Amygdala (tissue), 56 donors: ENCODE measurements at places on chromosomes 3 and 15.

DNA sequence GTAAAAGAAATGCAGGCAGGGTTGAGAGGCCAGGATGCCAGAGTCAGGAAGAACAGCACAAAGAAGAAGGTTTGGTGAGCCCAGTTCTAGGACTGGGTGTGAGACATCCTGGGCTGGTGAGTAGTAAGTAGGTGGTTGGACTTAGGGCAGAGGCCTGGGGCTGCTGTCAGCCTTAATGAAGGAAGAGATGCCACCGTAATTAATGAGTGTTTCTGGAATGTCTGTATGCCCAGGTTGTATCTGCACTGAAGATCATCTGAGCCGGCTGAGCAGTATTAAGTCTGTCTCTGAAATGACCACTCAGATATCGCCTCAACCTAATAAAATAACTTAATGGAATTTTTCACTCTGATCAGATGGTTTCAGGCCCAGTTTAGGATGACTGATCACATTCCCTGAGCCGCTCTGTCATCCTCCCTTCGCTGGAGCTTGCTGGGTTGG, 532.9 kb upstream of the IL12A start:
- DNase-seq = no peak

GRCh38 chr15:58566029-58566428, 134.2 kb downstream of the LIPC start:
- no peak for DNase-seq

DNA sequence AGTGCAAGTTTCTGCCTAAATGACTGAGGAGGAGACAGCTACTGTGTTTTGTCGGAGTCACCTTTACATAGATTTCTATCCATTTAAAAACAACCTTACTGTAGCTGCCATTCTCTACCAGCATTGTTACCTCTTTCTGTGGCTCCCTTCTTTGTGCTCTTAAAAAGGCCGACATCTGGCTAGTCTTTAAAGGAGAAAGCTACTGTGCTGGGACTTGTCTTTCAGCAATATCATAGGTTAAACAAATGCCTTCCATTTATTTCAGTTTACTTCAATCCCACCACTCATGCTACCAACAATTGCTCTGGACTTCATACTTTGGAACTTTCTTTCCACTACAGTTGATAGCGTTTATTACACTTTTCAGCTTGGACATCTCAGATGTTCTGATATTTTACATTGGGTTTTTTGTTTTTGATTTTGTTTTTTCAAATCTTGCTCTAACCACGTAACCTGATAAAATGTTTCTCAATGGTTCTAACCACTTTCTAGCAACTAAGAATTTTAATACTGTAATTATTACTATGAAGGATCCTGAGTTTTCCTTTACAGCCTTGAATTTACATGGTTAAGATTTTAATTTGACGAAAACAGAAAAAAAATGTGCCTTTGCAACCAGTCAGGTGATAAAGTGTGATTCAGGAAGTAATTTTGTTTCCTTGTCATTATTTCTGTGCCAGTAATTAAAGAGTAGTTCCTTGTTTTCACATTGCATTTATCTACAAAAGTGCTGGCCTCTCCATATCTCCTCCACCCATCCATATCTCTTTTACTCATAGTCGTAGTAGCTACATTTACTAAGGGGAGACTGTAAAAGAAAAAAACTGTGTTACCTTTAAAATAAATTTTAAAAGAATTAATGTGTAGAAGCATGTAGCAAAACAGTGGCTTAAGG, 1.3 kb upstream of the CBLB start:
- DNase-seq = no peak

GRCh38 chr15:64216730-64217428, 54.1 kb upstream of the PPIB start:
- no peak for DNase-seq

DNA sequence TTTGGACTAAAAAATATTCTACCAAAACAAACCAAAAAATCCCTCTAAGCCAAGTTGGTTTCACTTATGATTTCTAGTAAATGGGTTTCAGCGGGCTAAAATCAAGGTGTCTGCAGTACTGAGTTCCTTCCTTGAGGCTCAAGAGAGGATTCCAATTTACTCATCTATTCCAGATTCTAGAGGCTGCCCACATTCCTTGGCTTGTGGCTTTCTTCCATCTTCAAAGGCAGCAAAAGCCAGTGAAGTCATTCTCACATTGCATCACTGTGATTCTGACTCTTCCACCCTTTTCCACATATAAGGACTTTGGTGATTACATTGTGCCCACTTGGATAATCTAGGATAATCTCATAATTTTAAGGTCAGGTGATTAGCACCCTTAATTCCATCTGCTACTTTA, 48.1 kb downstream of the DPPA2 start:
- DNase-seq = no peak

DNA sequence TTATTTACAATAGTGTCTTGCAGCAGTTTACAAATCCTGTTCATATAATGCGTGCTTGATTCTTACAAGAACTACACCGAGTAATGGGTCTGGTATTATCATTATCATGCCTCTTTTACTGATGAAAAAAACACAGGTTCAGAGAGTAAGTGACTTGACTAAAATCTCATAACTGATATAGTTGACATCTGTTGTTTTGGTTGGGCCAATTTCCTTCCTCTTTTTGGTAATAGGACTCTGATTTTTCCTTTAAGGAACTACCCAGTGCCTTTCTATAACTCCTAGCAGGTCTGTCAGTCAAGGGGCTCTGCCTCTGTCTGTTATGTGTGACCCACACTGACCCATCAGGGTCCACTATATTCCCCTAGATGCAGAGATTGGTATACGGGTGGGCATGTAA, 14.6 kb upstream of the BLOC1S6 start:
- no peak for DNase-seq

- peak; percentile 56 for DNase-seq
Measured at GRCh38 chr3:138068579-138069174, 46.7 kb downstream of the DZIP1L start.

DNA sequence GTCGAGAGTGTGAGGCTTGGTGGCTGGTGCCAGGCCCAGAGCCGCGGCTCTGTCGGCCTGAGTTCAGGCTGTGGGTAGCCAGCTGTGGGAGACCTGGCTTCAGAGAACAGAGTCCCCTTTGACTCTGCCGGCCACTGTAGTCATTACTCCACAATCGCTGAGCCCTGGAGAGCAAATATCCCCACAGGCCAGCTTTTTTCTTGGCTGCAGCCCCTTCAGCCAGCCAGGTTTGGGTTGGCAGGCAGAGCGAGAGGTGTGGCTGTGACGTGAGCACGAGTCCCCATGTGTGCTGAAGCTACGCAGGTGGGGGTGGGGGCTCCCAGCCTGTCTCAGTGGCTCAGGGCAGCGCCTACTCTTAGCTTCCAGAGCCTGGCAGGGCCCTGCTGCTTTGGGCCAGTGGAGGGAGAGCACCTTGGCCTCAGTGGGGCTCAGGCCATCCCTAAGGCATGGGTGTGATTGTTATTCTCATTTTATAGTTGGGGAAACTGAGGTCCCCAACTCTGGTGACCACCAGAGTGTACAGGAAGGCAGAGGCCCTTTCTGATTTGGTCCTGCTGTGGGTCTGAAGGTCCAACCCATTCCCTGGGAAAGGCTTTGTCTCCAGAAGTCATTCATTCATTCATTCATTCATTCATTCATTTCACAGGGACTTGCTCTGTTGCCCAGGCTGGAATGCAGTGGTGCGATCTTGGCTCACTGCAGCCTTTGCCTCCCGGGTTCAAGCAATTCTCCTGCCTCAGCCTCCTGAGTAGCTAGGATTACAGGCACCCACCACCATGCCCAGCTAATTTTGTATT, 45.7 kb upstream of the LCTL start:
- DNase-seq = peak; percentile 42

DNA sequence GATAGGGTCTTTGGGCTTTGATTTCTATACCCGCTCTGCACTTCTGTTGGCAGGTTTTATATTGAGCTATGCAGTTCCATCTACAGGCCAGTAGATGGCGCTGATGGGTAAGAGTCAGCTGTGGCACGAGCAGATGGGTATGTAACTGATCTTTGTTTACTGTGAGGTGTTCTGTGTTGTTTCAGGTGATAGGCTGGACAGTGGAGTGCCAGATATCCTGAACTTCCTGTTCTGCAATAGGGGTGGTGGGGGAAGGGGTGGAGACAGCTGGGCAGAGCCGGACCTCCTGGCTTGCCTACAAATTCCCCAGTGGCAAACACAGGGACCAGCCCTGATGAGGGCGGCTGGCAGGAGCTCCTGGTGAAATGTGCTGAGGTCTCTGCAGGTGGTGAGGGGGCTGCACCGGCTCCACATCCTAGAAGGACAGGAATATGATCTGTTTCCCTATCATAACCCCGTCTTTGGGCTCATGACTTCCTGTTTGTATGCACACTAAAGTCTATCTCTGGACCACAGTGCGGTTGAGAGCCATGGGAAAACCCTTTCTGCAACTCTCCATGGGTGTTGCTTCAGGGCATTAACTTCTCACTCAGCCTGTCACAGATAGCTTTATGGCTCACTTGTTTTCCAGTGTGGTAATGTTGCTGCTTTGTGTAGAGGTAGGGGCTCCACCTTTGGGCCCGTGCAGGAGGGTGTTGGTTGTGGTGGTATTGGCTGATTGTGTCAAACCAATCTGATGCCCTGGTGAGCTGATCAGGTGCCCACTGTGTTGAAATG, 13.4 kb upstream of the FAM98B start:
- no peak for DNase-seq

DNA sequence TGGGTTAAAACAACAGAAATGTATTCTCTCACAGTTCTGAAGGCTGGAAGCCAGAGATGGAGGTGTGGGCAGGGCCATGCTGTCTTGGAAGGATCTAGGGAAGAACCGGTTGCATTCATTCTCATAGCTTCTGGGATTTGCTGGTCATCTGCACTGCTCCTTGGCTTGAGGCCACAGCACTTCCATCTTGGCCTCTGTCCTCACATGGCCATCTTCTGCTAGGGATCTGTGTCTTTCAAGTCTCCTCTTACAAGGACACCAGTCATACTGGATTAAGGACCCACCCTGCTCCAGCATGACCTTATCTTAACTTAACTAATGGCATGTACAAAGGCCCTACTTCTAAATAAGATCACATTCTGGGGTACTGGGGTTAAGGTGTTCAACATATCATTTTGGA, 47.7 kb downstream of the RPLP1 start:
- DNase-seq = no peak

DNA sequence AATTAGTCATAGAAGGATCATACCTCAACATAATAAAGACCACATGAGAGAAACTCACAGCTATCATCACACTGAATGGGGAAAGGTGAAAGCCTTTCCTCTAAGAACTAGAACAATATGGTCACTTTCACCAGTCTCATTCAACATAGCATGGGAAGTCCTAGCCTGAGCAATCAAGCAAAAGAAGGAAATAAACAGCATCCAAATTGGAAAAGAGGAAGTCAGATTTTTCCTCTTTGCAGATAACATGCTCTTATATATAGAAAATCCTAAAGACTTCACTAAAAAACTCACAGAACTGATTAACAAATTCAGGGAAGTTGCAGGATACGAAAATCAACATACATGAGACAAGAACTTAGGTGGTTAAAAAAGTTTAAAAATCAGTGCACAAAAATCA, 24.7 kb downstream of the MAP3K13 start:
- no peak for DNase-seq

DNA sequence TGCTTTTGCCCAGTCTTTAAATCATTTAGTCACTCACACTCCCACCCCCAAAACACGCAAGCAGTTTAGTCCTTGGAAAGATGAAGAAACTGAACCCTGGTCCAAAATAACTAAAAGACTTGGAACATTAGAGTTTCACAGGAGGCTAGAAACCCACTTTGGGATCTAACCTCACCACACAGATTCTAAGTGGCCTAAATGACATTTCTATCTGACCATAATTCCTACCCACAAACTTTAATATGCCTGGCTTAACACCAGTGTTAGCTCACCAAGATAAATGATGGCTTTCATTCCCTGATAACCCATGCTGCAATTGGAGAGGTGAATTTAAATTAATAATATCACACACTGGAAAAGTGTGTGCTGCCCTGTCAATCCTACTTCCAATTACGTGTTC, 295.3 kb upstream of the UBE2E2 start:
- DNase-seq = no peak

DNA sequence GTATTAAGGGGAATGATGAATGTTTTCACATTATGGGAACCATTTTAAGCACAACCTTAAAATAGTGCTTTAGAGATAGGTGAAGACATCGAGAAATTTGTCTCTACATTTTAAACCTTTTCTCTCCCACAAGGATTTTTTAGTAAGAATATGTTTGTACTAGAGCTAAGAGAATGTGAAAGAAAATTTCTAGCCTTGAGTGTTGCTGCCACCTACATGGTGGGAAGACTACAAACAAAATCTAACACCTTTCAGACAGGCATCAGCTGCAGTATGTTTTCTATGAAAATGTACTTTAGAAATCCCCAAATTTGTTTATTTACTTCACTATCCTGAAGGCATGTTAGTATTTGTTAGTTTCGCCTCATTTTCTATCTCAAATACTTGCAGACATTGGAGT, 247.4 kb downstream of the WDR72 start:
- DNase-seq = no peak

DNA sequence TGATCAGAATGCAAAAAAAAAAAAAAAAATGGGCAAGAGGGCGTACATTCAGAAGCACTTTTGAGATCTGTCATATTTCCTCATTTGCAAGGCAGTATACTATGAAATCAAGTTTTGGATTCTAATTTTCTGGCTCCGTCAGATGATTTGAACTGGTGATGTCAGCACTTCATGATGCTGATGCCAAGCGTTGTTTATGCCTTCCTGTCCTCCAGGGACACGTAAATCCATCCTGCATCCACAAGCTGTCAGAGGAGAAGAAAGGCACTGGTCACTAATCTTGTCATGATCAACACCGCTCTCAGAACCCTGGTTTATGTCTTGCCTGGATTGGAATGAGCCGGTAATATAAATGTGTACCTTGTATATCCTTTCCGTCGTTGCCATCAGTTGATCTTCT, 152.1 kb upstream of the EPHA3 start:
- DNase-seq = no peak

DNA sequence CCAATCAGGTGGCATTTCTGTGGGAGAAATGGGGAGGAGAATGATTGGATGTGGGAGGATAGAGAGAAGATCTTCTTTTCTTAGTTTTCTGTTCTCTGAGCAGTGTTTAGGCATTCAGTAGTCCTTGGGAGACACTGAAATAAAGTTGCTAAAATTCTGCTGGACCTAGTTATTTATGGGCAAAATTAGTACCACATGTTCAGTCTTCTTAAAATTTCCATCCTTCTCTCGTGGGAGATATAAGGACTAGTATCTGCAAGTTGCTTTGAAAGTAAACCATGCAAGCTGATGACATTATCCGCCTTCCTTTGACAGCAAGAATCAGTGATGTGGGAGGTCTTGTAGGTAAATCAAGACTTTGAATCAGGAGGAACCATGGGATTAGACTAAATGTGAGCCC, 19.9 kb upstream of the CHST2 start:
- DNase-seq = no peak

DNA sequence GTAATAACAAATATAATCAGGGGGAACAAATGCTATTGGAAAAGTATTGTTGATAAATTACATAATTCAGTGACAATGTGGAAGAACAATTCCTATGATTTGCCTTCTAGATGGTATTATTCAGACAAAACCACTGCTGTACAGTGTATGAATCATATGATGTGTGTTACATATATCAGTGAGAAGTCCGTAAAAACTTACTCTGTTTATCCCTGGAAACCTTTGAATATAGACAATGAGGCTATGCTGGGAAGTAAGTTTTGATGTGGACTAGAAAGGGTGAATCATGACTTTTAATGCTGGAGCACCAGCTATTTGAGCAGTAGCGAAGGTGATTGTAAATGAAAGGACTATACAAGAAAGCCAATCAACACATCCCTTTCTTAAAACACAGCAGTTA, 17.9 kb downstream of the C3orf38 start:
- DNase-seq = no peak
